ENCODE measurements at places on chromosomes 1 and 21. TPM values are rescaled to one million over a fixed set of nuclear protein-coding genes. Genes with fewer than 3 reads are reported as not detected.
A peak's percentile ranks its signal among the peaks of the same experiment; 100 is the strongest.

PPFIA4 gene
- 29.3 TPM for polyA plus RNA-seq

DNA sequence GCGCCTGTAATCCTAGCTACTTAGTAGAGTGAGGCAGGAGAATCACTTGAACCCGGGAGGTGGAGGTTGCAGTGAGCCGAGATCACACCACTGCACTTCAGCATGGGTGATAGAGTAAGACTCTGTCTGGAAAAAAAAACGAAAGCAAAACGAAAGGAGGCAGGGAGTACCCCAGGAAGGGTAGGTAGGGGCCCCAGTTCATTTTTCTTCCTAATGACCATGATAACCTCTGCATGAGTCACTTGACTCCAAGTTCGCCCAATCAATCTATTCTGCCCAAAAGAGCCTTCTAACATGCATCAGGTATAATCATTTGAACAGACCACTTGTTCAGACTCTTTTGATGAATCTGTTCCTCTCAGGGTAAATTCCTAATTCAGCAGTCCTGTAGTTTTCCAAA is 13.2 kb upstream of the TMEM201 start:
- DNase-seq, result no peak

LCE1F gene
- polyA plus RNA-seq, result not detected

DNA sequence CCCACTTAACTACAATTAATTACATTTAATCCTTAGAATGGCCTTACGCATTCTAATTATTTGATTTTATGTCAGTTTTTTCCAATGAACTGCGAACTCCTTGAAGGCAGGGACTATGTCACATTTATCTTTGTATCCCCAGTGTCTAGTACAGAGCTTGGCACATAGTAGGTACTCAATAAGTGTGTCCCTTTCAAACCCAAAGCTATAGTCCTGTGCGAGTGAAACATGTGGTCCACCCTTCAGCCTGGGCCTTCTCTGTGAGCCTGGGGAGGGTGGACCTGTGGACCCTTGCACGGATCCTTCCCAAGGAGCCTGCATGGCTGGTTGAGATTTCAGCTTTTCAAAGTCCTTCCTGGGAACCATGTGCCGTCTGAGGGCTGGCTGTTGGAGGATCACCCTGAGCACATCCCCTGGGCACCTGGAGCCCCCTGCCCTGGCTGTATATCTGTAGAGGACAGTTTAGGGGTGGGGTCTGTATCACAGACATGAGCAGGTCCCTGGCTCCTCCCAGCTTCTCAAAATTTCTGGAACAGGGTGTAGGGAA is 103.1 kb downstream of the IER5 start:
- DNase-seq, result no peak

GRCh38 chr1:11458811-11459275 is 20.1 kb upstream of the DISP3 start:
- no peak for DNase-seq

RORC gene
- polyA plus RNA-seq, result 3.0 TPM

DNA sequence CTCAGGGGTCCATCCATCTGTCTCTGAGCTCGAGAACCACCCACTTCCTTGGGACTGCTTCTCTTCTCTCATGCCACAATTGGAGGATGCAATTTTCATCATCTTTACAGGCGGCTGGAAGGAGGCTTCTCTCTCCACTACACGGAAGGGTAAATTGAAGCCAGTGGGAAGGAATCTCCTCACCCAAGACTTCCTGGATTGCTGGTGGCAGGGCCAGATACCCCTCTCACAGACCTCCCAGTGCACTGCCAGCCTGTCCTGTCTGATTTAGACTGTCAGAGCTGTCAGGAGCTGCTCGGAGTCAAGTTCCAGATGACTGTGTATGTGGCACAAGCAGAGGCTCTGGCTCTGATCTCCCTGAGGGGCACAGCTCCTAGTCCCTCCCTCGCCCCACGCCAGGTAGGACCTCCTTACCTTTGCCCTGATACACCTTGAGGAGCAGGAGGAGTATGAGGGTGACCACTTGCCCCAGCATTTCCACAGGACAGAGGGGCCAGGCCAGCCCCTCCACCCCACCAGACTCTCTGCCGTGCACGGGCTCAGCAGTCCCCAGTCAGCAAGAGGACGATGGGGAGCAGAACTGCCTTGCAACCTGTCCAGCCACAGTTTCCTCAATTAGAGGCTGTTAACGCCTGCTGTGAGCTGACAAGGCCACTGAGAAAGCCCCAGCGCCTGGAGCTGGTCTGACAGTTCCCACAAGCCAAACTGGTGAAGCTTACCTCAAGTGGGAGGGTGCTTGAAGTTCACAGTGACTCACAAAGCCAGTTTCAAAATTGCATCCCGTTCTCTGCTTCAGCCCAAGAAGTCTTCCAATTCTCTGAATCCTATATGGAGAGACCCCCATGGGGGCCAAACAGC is at the start of gene CD244:
CD244 (minus strand) TSS at position 685 of the 858 bp plus-strand sequence; CDS start at position 475, 210 bp downstream.
- DNase-seq, result peak; percentile 78
